ENCODE measurements at places on chromosomes 1 and 21. TPM values are rescaled to one million over a fixed set of nuclear protein-coding genes. Genes with fewer than 3 reads are reported as not detected.
A peak's percentile ranks its signal among the peaks of the same experiment; 100 is the strongest.

DNA sequence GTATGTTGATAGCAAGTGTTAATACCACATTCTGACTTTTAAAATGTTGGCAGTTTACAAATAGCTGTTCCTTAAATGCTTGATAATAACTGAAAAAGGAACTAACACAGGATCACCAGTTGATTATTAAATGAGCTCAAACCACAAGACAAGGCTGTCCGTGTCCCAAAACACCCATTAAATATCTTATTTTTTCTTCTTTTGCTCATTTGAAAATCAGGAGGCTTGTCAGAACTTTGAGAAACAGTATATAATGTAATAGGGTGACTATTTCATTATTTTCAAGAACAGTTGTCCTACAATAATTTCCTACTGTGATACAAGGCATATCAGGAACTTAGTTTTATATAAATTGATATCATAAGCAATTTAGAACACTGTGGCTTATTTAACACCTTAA is 2.7 kb downstream of the CDKN2C start:
- H3K4me1 ChIP-seq = peaks cover 13% of the 10 kb centered on the region
- no peak for DNase-seq
- H3K4me3 ChIP-seq = no peak overlapping the region
- peaks cover 16% of the 10 kb centered on the region for H3K27me3 ChIP-seq
- no peaks in the 10 kb centered on the region for H3K36me3 ChIP-seq

Gene ADORA3
- not detected for total RNA-seq

GRCh38 chr1:19815801-19816736 is 986 bp upstream of the RNF186 start:
- H3K27ac ChIP-seq = peak overlapping the region; percentile 46
- no peaks in the 10 kb centered on the region for H3K36me3 ChIP-seq
- H3K4me1 ChIP-seq = no peaks in the 10 kb centered on the region
- no peak overlapping the region for H3K4me3 ChIP-seq

- H3K27me3 ChIP-seq = no peaks in the 10 kb centered on the region
- H3K27ac ChIP-seq = no peak overlapping the region
- no peak overlapping the region for H3K4me3 ChIP-seq
- peaks cover 4% of the 10 kb centered on the region for H3K4me1 ChIP-seq
Observed at GRCh38 chr1:165747632-165748447, 20.8 kb downstream of the TMCO1 start.

Gene VHLL
- 0.78 TPM for total RNA-seq

GRCh38 chr1:24136956-24137539 is 5.9 kb downstream of the IL22RA1 start:
- peaks cover 6% of the 10 kb centered on the region for H3K4me1 ChIP-seq
- no peak overlapping the region for H3K4me3 ChIP-seq
- no peak overlapping the region for H3K27ac ChIP-seq
- DNase-seq = no peak

- DNase-seq = no peak
- no peaks in the 10 kb centered on the region for H3K36me3 ChIP-seq
- no peak overlapping the region for H3K4me3 ChIP-seq
- H3K4me1 ChIP-seq = no peaks in the 10 kb centered on the region
Observed at GRCh38 chr1:118023199-118023598, 93.7 kb downstream of the WDR3 start.

Gene UBQLN4
- 34.8 TPM for total RNA-seq

GRCh38 chr1:184507165-184507564 is 120.3 kb downstream of the C1orf21 start:
- H3K4me1 ChIP-seq = no peaks in the 10 kb centered on the region
- no peak overlapping the region for H3K27ac ChIP-seq
- no peaks in the 10 kb centered on the region for H3K27me3 ChIP-seq
- no peaks in the 10 kb centered on the region for H3K36me3 ChIP-seq

- H3K36me3 ChIP-seq = no peaks in the 10 kb centered on the region
- peaks cover 4% of the 10 kb centered on the region for H3K4me1 ChIP-seq
- peaks cover 2% of the 10 kb centered on the region for H3K27me3 ChIP-seq
Observed at GRCh38 chr1:63701187-63701586, 72.6 kb upstream of the ROR1 start.

DNA sequence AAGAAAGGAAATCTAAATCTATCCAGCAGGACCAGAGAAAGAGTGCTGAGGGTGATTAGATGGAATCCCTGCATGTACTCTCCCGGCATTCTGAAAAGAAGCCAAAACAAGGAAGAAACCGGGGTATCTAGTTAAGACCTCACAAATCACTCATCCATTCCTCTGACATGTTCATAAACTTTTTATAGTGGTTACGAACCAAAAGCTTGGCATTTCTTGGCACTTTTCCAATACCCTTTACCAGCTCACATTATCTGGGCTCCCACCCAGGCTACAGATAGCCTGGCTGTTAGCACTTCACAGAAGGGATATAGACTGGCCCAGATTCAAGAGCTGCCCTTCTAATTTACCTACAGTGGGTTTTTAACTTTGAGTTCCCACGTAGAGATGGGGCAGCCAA is 1.8 kb upstream of the C1orf74 start:
- H3K4me1 ChIP-seq = peaks cover 12% of the 10 kb centered on the region
- H3K27ac ChIP-seq = no peak overlapping the region
- H3K36me3 ChIP-seq = peaks cover 8% of the 10 kb centered on the region
- no peaks in the 10 kb centered on the region for H3K27me3 ChIP-seq
- no peak for DNase-seq

Gene FAM72A
- not detected for total RNA-seq

Gene SLC19A2
- 5.4 TPM for total RNA-seq

DNA sequence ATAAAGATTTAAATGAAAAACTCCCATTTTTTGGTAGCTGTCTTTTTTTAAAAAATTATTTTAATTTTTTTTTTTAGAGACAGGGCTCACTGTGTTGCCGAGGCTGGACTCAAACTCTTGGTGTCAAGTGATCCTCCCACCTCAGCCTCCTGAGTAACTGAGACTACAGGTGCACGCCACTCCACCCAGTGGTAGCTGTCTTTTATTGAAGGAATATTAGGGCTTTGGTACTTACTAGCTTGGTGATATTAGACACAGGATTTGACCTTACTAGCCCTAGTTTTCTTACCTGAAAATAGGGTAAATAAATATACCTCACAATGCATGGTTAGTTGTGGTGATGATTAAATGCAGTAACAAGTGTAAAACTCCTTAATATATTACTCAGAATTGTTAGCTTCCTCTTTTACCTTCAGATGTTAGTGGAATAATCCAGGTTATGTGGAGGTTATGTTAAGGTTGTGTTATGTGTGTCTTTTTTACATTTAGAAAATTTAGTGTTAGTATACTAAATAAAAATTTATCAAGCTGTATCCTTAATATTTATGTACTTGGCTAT is 66.8 kb downstream of the PHACTR4 start:
- H3K4me3 ChIP-seq = no peak overlapping the region
- DNase-seq = no peak
- no peaks in the 10 kb centered on the region for H3K36me3 ChIP-seq
- no peak overlapping the region for H3K27ac ChIP-seq
- peaks cover 8% of the 10 kb centered on the region for H3K4me1 ChIP-seq

Gene KIF14
- 0.05 TPM for total RNA-seq

DNA sequence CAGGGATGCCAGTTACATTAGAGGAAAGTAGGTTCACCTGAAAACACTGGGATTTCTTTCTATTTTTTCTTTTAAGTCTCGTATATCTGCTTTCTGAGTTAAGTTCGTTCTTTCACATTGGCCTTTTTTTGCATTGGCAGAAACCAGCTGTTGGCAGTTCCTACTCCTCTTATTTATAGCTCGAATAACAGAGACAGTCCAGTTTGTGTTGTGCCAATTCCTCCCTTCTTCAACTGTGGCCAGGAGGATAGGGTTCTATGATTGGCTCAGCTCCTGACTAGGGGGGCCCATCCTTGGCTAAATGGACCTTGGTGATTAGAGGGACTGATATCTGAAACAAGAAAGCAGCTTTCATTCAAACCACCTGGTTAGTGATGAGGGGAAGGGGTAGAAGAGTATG is 115.8 kb downstream of the RPS6KC1 start:
- H3K4me3 ChIP-seq = no peak overlapping the region
- no peaks in the 10 kb centered on the region for H3K27me3 ChIP-seq
- no peak for DNase-seq
- H3K4me1 ChIP-seq = no peaks in the 10 kb centered on the region
- H3K27ac ChIP-seq = no peak overlapping the region
- peaks cover 16% of the 10 kb centered on the region for H3K36me3 ChIP-seq

DNA sequence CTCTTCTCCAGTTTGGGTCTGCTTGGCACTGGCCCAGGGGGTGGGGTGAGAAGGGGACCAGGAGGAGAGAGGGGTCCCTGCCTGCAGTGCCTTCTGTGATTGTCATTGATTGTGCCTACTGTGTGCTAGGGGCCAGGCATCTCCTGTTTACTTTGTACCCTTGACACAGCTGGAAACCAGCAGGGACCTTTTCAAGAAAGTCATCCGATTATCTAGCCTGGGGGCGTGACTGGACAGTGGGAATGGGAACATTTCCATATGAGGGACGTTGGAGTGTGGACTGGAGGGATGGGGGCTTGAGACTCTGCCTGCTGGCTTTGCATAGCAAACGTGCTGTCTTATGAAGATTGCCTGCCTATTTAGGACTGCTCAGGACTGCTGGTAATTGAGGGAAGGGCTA is 19.8 kb upstream of the DMBX1 start:
- no peak overlapping the region for H3K27ac ChIP-seq
- peaks cover 7% of the 10 kb centered on the region for H3K4me1 ChIP-seq
- DNase-seq = no peak
- peaks cover 51% of the 10 kb centered on the region for H3K27me3 ChIP-seq
- no peaks in the 10 kb centered on the region for H3K36me3 ChIP-seq
- H3K4me3 ChIP-seq = no peak overlapping the region

- DNase-seq = no peak
- H3K27me3 ChIP-seq = peaks cover 3% of the 10 kb centered on the region
- H3K4me1 ChIP-seq = no peaks in the 10 kb centered on the region
- H3K4me3 ChIP-seq = no peak overlapping the region
Observed at GRCh38 chr1:96598416-96599168, 123.0 kb upstream of the PTBP2 start.

DNA sequence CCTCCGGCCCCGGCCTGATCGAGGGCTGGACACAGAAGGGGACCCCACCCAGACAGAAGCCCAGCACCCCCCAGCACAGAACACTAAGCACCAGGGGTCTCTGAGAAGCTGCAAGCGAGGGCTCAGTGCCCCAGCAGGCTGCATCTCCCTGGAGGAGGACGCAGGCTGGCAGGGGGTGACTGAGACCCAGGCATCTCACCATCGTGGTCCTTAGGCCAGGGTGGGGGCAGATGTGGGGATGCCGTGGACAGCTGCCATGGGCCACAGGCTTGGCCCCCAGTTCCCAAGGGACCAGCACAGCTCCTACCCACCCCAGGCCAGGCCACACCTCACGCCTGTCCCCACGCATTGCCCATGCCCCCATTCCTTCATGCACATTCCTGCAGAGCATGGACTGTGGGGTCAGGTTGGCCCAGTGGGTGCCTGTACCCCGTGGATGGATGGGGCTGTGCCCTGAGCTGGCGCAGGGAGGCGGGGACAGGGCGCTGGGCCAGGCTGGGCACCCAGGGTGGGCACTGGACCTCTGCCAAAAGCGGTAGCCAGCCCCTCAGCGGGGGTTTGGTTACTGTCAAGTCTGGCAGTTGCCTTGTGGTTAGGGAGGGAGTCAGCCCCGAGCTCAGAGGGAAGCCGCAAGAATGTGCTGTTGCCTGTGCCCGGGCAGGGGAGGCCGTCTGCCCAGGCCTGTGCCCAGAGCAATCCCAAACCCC is 61.5 kb downstream of the ARHGEF16 start:
- no peak overlapping the region for H3K27ac ChIP-seq
- no peaks in the 10 kb centered on the region for H3K4me1 ChIP-seq
- H3K27me3 ChIP-seq = no peaks in the 10 kb centered on the region
- H3K4me3 ChIP-seq = no peak overlapping the region

GRCh38 chr1:112395256-112395820 is 676 bp upstream of the CTTNBP2NL start:
- no peak for DNase-seq
- peak overlapping the region; percentile 91 for H3K4me3 ChIP-seq
- H3K36me3 ChIP-seq = no peaks in the 10 kb centered on the region
- H3K27ac ChIP-seq = no peak overlapping the region

DNA sequence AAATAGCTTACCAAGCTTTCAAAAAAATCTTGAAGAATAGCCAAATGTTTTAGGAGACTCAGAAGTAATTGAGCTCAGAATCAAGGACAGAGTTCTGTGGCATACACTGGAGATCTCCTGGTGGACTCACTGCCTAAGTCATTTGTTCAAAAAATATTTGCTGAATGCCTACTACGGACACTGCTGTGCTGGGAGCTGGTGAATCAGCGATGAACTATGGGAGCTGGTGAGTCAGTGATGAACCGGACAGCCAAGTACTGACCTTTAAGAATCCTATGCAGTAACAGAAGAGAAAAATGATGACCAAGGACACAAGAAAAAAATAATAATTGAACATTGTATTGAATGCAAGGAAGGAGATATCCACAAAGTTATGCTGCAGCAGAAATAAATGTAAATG is 717.9 kb upstream of the CXADR start:
- no peak for DNase-seq
- no peak overlapping the region for H3K27ac ChIP-seq
- no peak overlapping the region for H3K4me3 ChIP-seq
- no peaks in the 10 kb centered on the region for H3K27me3 ChIP-seq

DNA sequence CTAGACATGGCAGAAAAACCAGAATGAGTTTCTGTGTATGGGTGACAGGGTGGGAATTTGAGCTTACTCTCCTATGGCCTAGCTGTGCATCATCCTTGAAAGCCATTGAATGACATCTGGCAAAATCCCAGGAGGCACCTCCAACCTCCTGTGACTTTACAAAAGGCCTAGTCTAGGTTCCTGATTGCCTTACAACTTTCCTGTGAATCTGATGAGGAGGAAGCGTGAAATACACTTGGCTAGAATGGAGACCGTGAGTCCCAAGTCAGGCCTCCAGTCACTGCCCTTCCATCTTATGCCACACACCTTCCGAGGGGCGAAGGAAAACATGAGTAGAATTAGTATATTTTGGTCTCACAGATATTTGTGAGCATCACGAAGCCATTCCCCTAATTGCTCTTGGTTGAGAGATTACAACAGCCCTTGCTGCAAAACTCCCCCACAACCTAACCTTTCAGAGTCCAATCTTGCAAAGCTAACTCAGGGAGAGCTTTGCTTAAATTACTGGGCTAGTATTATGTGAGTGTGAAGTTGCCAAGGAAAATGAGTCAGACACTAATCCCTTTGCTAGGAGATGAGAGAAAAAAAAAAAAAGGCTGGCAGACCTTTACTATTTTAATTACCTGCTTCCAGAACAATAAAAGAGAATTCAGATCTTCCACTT is 36.3 kb upstream of the PAXBP1 start:
- DNase-seq = no peak
- H3K27me3 ChIP-seq = no peaks in the 10 kb centered on the region
- no peak overlapping the region for H3K27ac ChIP-seq
- no peak overlapping the region for H3K4me3 ChIP-seq
- peaks cover 24% of the 10 kb centered on the region for H3K4me1 ChIP-seq
- H3K36me3 ChIP-seq = no peaks in the 10 kb centered on the region
